ENCODE measurements at places on chromosomes 7 and 10. TPM values are rescaled to one million over a fixed set of nuclear protein-coding genes. Genes with fewer than 3 reads are reported as not detected.

Gene NDUFB8
- total RNA-seq = 139 TPM

Gene ARL5B
- 21.2 TPM for total RNA-seq

Gene ZNF438
- 3.9 TPM for total RNA-seq

Gene EN2
- total RNA-seq = not detected

Gene SLC13A1
- not detected for total RNA-seq

Gene ABCA13
- under 0.01 TPM for total RNA-seq

Gene ZNF804B
- not detected for total RNA-seq
